Purkinje cell (primary cell): ENCODE measurements at places on chromosomes 6 and 20. TPM values are rescaled to one million over a fixed set of nuclear protein-coding genes. Genes with fewer than 3 reads are reported as not detected.

Gene FAM83C
- not detected in 2 replicates for polyA plus RNA-seq

Gene RAB44
- not detected in 2 replicates for polyA plus RNA-seq

Gene HRH3
- polyA plus RNA-seq = not detected in 2 replicates

Gene GPX5
- polyA plus RNA-seq = not detected in 2 replicates

Gene MAPK13
- polyA plus RNA-seq = 0.69 and 0.94 TPM in 2 replicates

Gene GPSM3
- not detected in 2 replicates for polyA plus RNA-seq

Gene TAGAP
- 0.39 TPM in 1 of 2 replicates, not detected in the other for polyA plus RNA-seq

Gene UBR2
- polyA plus RNA-seq = 6.2 and 8.8 TPM in 2 replicates

Gene SLC35A1
- 39.2 and 58.4 TPM in 2 replicates for polyA plus RNA-seq

Gene PAK5
- 6.0 and 8.4 TPM in 2 replicates for polyA plus RNA-seq

Gene MAFB
- 1.7 TPM in 1 of 2 replicates, not detected in the other for polyA plus RNA-seq

Gene C6orf58
- 1.5 TPM in 1 of 2 replicates, not detected in the other for polyA plus RNA-seq

Gene KCNK5
- polyA plus RNA-seq = not detected in 2 replicates

Gene APCDD1L
- 0.27 and 0.95 TPM in 2 replicates for polyA plus RNA-seq

Gene KIFC1
- not detected in 2 replicates for polyA plus RNA-seq

Gene PRR18
- polyA plus RNA-seq = 0.15 and 0.26 TPM in 2 replicates

Gene ELOVL4
- polyA plus RNA-seq = 101 and 114 TPM in 2 replicates

Gene BPIFB1
- polyA plus RNA-seq = not detected in 2 replicates

Gene TCP11
- polyA plus RNA-seq = 0.94 TPM in 1 of 2 replicates, not detected in the other

Gene PSORS1C1
- 3.5 TPM in 1 of 2 replicates, not detected in the other for polyA plus RNA-seq

Gene PRR3
- polyA plus RNA-seq = 5.1 and 9.6 TPM in 2 replicates

Gene EGFL8
- 2.5 and 3.6 TPM in 2 replicates for polyA plus RNA-seq

Gene EDEM2
- polyA plus RNA-seq = 10.2 and 11.3 TPM in 2 replicates

Gene OLIG3
- polyA plus RNA-seq = not detected in 2 replicates

Gene SMLR1
- not detected in 2 replicates for polyA plus RNA-seq

Gene ZBTB46
- polyA plus RNA-seq = 2.8 and 6.3 TPM in 2 replicates

Gene CD93
- polyA plus RNA-seq = not detected in 2 replicates

Gene FERMT1
- polyA plus RNA-seq = 0.31 TPM in 1 of 2 replicates, not detected in the other

Gene C6orf141
- not detected in 2 replicates for polyA plus RNA-seq

Gene GMNN
- polyA plus RNA-seq = 14.2 and 36.3 TPM in 2 replicates

Gene SIRPB1
- polyA plus RNA-seq = 5.8 and 17.3 TPM in 2 replicates

Gene FRK
- 0.15 and 0.21 TPM in 2 replicates for polyA plus RNA-seq

Gene SLC35D3
- polyA plus RNA-seq = not detected in 2 replicates

Gene HTR1B
- not detected in 2 replicates for polyA plus RNA-seq

Gene GNMT
- 0.85 TPM in 1 of 2 replicates, not detected in the other for polyA plus RNA-seq

Gene MLN
- polyA plus RNA-seq = not detected in 2 replicates

Gene PTK7
- not detected in 2 replicates for polyA plus RNA-seq

Gene IYD
- polyA plus RNA-seq = not detected in 2 replicates

Gene DLL1
- polyA plus RNA-seq = 0.17 and 1.3 TPM in 2 replicates

Gene POM121L2
- not detected in 2 replicates for polyA plus RNA-seq

Gene ACTR5
- polyA plus RNA-seq = 2.1 TPM in 1 of 2 replicates, not detected in the other

Gene CCND3
- 6.4 and 11.7 TPM in 2 replicates for polyA plus RNA-seq

Gene IL20RA
- polyA plus RNA-seq = 91.5 and 153 TPM in 2 replicates

Gene MEI4
- polyA plus RNA-seq = 1.1 and 2.1 TPM in 2 replicates

Gene PARD6B
- polyA plus RNA-seq = 3.0 and 5.5 TPM in 2 replicates

Gene TRMT11
- 24.9 and 44.1 TPM in 2 replicates for polyA plus RNA-seq

Gene KIF25
- 5.7 and 13.7 TPM in 2 replicates for polyA plus RNA-seq

Gene ERMARD
- polyA plus RNA-seq = 9.7 and 19.5 TPM in 2 replicates
